ENCODE measurements at places on chromosomes 4 and X.

- H3K4me1 ChIP-seq: peaks cover 6% of the 10 kb centered on the region
- H3K4me3 ChIP-seq: no peak overlapping the region
- no peak for DNase-seq
- H3K27me3 ChIP-seq: no peaks in the 10 kb centered on the region
- peaks cover 26% of the 10 kb centered on the region for H3K36me3 ChIP-seq
These were observed 127.3 kb downstream of the NSUN7 start for GRCh38 chr4:40877081-40877480.

- no peak overlapping the region for H3K27ac ChIP-seq
- peaks cover 11% of the 10 kb centered on the region for H3K27me3 ChIP-seq
- H3K4me1 ChIP-seq: no peaks in the 10 kb centered on the region
- DNase-seq: no peak
- no peaks in the 10 kb centered on the region for H3K36me3 ChIP-seq
These were observed 30.5 kb upstream of the ENPP6 start for GRCh38 chr4:184248216-184248615.

DNA sequence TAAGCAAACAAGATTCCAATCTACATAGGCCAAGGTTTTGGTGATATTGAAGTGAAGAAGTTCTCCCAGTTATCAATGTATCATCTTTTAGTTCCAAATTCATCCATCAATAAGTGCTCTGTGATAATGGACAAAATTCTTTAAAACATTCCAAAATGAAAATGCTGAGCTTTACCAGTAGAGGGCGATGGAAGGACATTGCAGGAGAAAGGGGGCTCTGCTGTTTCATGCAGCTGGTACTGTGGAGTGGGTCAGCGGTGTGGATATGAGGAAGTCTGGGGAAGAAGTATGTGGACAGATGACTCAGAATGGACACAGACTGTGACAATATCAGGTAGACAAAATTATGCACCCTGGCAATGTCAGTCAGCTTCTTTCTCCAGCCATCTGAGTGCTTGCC, 46.6 kb upstream of the HS6ST2 start:
- no peaks in the 10 kb centered on the region for H3K36me3 ChIP-seq
- no peak overlapping the region for H3K4me3 ChIP-seq
- H3K27ac ChIP-seq: no peak overlapping the region
- no peak for DNase-seq
- peaks cover 10% of the 10 kb centered on the region for H3K27me3 ChIP-seq

- no peak overlapping the region for H3K4me3 ChIP-seq
- H3K4me1 ChIP-seq: no peaks in the 10 kb centered on the region
- DNase-seq: no peak
- no peaks in the 10 kb centered on the region for H3K36me3 ChIP-seq
- no peaks in the 10 kb centered on the region for H3K27me3 ChIP-seq
These were observed 87.1 kb downstream of the ITIH6 start for GRCh38 chrX:54710920-54711319.

DNA sequence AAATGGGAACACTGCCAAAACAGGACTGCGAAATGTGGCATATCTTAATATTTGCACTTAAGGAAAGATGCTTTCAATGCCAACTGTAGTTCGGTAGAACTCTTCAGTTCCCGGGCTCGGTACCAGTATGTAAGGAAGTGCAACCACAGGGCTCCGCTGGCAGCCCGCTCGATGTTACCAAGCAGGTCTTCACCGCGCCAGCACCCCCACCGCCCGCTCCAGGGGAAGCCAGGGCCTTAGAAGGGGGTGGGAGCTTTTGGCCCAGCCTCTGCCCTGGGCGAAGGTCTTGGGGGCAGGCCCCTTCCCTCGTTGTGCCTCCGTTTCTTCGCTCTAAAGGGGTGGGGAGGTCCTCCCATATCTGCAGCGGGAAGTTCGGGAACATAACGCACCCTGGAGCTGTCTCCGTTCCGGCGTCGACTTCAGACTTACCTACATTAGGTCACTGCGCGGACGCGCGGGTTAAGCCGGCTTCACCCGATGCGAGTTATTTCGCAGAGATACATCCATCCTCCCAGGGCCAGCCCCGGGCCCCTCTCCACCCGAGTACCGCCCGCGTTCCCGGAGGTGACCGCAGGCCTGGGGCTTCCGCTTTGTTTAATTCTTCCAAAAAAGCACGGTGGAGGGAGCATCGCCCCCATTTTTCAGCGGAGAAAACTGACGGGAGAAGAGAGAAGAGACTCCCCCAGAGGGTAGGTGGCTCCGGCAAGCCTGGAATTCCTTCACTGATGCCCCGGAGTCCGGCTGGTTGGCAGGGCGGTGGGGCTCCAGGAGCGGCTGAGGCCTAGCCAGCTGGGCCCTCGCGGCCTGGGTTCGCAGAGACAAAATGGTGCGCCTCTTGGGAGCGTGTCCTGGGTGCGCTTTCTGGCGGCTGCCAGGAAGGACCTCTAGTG, 1.0 kb upstream of the HMX1 start:
- peak overlapping the region; percentile 70 for H3K4me3 ChIP-seq
- H3K36me3 ChIP-seq: no peaks in the 10 kb centered on the region
- H3K4me1 ChIP-seq: peaks cover 10% of the 10 kb centered on the region
- H3K27me3 ChIP-seq: peaks cover 50% of the 10 kb centered on the region
- DNase-seq: no peak
- no peak overlapping the region for H3K27ac ChIP-seq

DNA sequence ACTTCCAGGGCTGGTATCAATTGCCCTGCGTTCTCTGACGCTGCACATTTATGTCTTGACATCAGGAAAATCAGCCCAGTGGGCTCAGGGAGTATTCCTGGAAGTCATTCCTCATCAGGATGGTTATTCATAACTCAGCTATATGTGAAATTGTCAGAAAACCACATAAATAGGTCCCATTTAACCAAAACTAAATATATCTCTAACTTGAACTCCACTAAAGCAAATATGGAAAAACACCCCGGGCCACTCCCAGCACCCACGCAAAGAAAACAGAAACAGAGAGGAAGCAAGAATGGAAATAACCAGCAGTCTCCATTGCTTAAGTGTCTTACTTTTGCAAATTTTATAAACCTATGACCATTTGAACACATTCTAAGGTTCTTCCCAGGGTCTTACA, 112.0 kb downstream of the IRF2 start:
- peaks cover 52% of the 10 kb centered on the region for H3K4me1 ChIP-seq
- DNase-seq: peak; percentile 49
- H3K27me3 ChIP-seq: no peaks in the 10 kb centered on the region
- peak overlapping the region; percentile 65 for H3K27ac ChIP-seq
- peak overlapping the region; percentile 1 for H3K4me3 ChIP-seq

GRCh38 chr4:57344296-57344695, 234.1 kb upstream of the IGFBP7 start:
- H3K27me3 ChIP-seq: peaks cover 20% of the 10 kb centered on the region
- peaks cover 3% of the 10 kb centered on the region for H3K4me1 ChIP-seq
- H3K4me3 ChIP-seq: no peak overlapping the region

DNA sequence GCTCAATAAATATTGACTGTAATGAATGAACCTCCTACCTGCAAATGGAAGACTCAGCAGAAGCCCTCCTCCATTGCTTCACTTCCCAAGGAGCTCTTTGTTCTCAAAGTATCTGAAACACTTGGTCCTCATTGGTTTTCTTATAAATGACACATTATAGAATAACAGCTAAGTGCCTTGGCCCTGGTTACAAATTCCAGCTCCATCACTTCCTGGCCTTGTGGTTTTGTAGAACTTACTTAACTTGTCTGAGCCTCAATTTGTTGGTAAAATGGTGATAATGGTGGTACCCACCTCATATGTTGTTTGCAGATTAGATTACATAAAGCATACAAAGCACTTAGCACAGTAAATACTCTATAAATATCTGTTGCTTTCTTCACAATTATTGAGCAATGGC, 25.2 kb upstream of the SMIM20 start:
- no peak overlapping the region for H3K4me3 ChIP-seq
- DNase-seq: no peak
- no peak overlapping the region for H3K27ac ChIP-seq
- no peaks in the 10 kb centered on the region for H3K36me3 ChIP-seq
- peaks cover 11% of the 10 kb centered on the region for H3K4me1 ChIP-seq

GRCh38 chr4:97653701-97654100, 489.6 kb downstream of the STPG2 start:
- no peaks in the 10 kb centered on the region for H3K4me1 ChIP-seq
- H3K4me3 ChIP-seq: no peak overlapping the region
- H3K27ac ChIP-seq: no peak overlapping the region
- no peaks in the 10 kb centered on the region for H3K36me3 ChIP-seq
- no peaks in the 10 kb centered on the region for H3K27me3 ChIP-seq

DNA sequence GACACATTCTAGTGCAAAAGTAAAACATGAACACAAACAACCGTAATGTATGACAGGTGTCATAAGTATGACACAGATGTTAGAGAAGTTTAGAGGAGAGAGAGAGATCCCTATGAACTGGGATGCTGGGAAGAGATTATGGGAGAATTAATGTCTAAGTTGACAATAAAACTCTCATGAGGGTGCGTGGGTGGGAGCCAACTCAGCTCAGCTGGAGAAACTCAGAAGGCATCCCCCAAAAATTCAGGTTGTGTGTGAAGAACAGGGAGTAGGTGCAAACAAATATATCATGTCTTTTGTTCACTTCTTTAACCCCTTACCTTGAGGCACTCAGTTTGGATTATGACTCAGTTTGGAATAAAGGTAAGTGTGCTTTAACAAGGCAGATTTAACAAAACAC, 484.1 kb downstream of the INPP4B start:
- no peak for DNase-seq
- H3K4me3 ChIP-seq: no peak overlapping the region
- peaks cover 4% of the 10 kb centered on the region for H3K36me3 ChIP-seq
- H3K27ac ChIP-seq: no peak overlapping the region
- H3K27me3 ChIP-seq: no peaks in the 10 kb centered on the region
- H3K4me1 ChIP-seq: peaks cover 21% of the 10 kb centered on the region

DNA sequence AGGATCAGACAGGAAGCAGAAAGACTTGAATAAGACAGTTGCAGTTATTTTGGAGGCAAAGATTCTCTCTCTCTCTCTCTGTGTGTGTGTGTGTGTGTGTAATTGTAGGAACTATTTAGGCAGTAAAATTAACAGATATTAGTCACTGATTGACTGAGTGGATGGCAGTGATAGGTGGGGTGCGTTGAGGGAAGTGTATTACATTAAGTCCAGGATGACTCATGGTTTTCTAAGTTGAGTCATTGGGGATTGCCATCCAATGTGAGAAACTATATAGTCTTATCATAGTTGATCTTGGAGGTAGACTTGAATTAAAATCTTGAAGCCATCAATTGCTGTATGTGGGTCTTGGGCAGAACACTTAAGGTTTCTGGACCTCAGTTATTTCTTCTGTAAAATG, 75.4 kb downstream of the AR start:
- DNase-seq: no peak
- no peak overlapping the region for H3K27ac ChIP-seq
- no peak overlapping the region for H3K4me3 ChIP-seq

DNA sequence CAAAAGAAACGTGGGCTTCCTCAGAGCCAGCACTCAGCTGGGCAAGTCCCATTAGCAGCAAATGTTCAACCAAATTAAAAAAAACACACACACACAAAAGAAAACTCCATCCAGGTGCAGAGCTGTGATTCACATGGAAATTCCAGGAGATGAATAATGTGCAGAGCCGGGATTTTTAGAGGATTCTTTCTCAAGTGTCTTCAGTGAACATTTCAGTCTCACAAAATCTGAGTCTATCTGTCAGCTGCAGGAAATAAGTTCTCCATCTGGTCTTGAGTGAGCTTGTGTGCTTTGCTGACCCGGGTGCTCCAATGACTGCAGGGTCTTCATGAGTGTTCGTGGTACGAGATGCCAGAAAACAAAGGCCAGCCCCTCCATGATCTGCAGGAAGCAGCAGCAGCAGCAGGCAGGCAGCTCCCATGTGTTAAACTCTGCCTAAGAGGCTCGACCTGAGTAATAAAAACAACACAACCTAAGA, 44.3 kb downstream of the RASGEF1B start:
- H3K36me3 ChIP-seq: no peaks in the 10 kb centered on the region
- H3K27me3 ChIP-seq: no peaks in the 10 kb centered on the region
- H3K4me1 ChIP-seq: peaks cover 18% of the 10 kb centered on the region
- no peak for DNase-seq

- peaks cover 2% of the 10 kb centered on the region for H3K27me3 ChIP-seq
- H3K27ac ChIP-seq: no peak overlapping the region
- no peaks in the 10 kb centered on the region for H3K4me1 ChIP-seq
- H3K4me3 ChIP-seq: no peak overlapping the region
- no peaks in the 10 kb centered on the region for H3K36me3 ChIP-seq
These were observed 56.1 kb upstream of the PPP4R3C start for GRCh38 chrX:27519226-27519625.

DNA sequence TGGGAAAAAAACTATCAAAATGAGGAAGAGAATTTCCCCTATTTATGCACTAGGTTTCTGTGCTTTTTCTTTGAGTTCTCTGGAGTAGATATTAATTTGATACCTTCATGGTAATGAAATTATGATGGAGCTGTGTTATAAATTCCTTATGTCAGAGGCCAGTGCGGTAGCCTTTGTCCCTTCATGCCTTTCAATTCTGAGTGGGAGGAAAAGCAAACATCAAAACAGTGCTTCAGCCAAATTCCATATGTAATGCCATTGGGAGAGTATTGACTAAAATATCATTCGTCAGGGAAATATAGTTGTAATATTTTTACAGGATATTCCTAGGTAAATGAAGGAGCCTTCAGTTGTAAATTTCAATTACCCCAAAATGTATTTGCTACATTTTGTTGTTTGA, 17.5 kb upstream of the RGN start:
- no peaks in the 10 kb centered on the region for H3K27me3 ChIP-seq
- no peak for DNase-seq
- peaks cover 6% of the 10 kb centered on the region for H3K36me3 ChIP-seq
- no peaks in the 10 kb centered on the region for H3K4me1 ChIP-seq
- no peak overlapping the region for H3K27ac ChIP-seq

DNA sequence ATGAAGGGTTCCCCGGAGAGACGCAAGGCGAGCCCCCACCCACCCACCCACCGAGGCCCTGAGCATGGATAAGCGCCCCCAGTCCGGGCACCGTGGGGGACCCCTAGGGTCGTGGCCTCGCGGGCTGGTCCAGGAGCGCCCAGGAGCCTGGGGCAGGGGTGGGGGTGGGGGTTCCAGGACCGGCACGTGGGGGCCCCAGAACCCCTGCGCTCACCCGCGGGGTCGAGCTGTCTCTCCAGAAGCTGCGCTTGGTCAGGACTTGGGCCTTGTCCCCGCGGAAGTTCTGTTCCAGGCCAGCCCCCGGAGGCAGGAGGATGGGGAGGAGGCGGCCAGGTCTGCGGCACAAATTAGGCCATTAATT, 11.2 kb upstream of the SHOX start:
- H3K4me1 ChIP-seq: peaks cover 8% of the 10 kb centered on the region
- H3K27ac ChIP-seq: no peak overlapping the region
- H3K27me3 ChIP-seq: peaks cover 34% of the 10 kb centered on the region
- H3K36me3 ChIP-seq: no peaks in the 10 kb centered on the region
- DNase-seq: peak; percentile 69

DNA sequence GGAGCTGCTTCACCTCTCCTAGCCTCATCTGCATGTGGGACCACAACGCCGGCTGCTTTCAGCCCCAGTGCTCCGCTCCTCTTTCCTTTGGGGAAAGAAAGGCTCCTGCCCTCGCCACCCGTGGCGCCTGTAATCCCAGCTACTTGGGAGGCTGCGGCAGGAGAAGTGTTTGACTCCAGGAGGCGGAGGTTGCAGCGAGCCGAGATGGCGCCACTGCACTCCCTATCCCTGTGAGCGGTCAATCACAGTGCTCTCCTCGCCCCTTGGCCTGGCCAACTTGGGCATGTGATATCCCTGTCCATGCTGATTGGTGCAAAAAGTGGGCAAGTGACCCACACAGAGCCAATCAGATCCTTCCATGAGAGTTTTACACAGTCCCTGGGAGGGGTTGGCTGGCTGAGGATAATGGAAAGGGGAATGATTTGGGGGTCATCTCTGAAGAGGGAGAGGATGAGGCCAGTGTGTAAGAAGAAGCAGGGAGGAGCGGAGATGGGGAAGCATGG, 56.2 kb downstream of the WFS1 start:
- H3K27me3 ChIP-seq: peaks cover 19% of the 10 kb centered on the region
- no peak overlapping the region for H3K27ac ChIP-seq
- DNase-seq: no peak
- no peaks in the 10 kb centered on the region for H3K36me3 ChIP-seq
